G401 (cell line): ENCODE measurements at places on chromosomes 5 and 9. TPM values are rescaled to one million over a fixed set of nuclear protein-coding genes. Genes with fewer than 3 reads are reported as not detected.

The NDOR1 gene
- total RNA-seq = 3.9 and 6.4 TPM in 2 replicates

The CER1 gene
- not detected in 2 replicates for total RNA-seq

The MYMK gene
- total RNA-seq = 0.64 TPM in 1 of 2 replicates, not detected in the other

The LHX6 gene
- total RNA-seq = 23.9 and 34.8 TPM in 2 replicates

The PPIC gene
- 2.3 and 4.1 TPM in 2 replicates for total RNA-seq

The CCDC183 gene
- total RNA-seq = not detected in 2 replicates

The SV2C gene
- 0.43 and 0.85 TPM in 2 replicates for total RNA-seq

DNA sequence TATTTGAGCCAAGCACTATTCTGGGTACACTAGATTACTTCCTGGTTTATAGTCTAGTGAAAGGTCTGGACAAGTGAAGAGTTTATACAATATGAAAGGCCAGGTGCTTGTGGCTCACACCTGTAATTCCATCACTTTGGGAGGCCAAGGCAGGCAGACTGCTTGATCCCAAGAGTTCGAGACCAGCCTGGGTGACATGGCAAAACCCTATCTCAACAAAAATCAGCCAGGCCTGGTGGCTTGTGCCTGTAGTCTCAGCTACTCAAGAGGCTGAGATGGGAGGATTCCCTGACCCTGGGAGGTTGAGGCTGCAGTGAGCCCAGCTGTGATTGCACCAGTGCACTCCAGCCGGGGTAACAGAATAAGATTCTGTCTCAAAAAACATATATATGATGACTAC, 9.5 kb upstream of the TXNDC15 start:
- no peak for DNase-seq

- DNase-seq = no peak
These were observed 233.6 kb upstream of the IRX1 start for GRCh38 chr5:3361811-3362605.

GRCh38 chr9:34884747-34885189, 73.3 kb upstream of the PHF24 start:
- DNase-seq = no peak

DNA sequence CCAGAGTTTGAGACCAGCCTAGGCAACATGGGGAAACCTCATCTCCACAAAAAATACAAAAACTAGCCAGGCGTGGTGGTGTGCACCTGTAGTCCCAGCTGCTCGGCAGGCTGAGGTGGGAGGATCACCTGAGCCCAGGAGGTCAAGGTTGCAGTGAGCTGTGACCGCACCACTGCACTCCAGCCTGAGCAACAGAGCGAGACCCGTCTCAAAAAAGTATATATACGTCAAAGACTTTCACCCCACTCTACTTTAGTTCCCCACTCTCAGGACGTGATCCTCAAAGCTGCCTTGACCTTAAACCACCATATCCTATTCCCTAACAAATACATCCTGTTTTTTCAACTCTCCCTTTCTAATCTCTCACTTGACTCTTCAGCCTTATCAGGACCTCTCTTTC, 41.0 kb downstream of the PCDHGC5 start:
- no peak for DNase-seq

DNA sequence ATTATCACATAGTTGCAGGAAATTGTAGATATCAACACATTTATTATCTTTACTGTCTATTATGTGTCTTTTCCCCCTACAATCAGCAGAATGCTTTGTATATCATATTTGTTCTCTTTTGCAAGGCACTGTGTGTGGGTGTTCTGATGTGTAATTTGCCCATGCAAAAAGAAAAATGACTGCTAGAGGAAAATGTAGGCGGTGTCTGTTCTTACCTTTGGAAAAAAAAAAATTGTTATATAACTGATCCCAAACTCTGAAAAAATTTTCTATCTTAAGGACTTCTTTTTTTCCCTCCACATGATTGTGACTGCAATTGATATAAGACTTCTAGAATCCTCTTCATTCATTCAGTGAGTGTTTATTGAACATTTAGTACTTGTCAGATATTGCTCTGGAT, 24.5 kb downstream of the MRPS30 start:
- DNase-seq = no peak

DNA sequence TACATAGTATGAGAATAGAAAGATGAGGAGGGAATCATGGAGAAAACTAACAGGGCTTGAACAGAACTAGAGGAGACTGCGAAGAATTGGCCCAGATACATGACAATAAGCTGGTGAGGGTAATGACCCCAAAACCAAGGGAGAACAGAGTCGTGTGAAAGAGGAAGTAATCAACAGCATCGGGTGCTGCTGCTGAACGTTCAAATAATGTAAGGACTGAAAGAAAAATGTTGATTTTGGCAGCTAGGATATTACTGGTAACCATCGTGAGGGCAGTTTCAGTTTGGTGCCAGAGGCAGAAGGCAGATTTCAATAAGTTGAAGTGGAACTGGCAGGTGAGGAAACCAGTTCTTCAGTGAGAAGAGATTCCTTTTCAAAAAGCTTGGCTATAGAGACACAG, 66.8 kb upstream of the SMC2 start:
- no peak for DNase-seq

GRCh38 chr5:57176350-57176857, 2.5 kb downstream of the GPBP1 start:
- peak; percentile 15 for DNase-seq

GRCh38 chr5:65329266-65329665, 152.5 kb downstream of the ADAMTS6 start:
- DNase-seq = no peak

- peak; percentile 10 for DNase-seq
These were observed 1.8 kb downstream of the RPL12 start for GRCh38 chr9:127449332-127449966.

GRCh38 chr5:42306287-42306686, 117.0 kb upstream of the GHR start:
- DNase-seq = no peak

GRCh38 chr9:135716045-135716444, 14.1 kb downstream of the KCNT1 start:
- no peak for DNase-seq
